ENCODE measurements at places on chromosomes 3 and 15.

DNA sequence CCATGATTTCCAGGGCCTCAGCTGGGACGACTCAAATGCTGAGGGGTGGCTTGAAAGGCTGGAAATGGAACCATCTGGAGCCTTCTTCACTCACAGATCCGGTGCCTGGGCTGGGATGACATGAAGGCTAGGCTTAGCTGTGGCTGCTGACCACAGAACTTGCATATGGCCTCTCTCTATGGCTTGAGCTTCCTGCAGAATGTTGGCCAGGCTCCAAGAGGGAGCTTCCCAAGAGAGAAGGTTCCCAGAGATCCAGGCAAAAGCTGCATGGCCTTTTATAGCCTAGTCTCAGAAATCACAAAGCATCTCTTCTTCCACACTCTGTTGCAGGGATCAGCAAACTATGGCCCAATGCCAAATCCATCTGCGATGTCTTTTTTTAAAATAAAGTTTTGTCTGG is 44.8 kb downstream of the GATM start:
- DNase-seq: peak; percentile 44

- DNase-seq: peak; percentile 8
Measured at GRCh38 chr3:21524133-21524532, 226.9 kb downstream of the ZNF385D start.

DNA sequence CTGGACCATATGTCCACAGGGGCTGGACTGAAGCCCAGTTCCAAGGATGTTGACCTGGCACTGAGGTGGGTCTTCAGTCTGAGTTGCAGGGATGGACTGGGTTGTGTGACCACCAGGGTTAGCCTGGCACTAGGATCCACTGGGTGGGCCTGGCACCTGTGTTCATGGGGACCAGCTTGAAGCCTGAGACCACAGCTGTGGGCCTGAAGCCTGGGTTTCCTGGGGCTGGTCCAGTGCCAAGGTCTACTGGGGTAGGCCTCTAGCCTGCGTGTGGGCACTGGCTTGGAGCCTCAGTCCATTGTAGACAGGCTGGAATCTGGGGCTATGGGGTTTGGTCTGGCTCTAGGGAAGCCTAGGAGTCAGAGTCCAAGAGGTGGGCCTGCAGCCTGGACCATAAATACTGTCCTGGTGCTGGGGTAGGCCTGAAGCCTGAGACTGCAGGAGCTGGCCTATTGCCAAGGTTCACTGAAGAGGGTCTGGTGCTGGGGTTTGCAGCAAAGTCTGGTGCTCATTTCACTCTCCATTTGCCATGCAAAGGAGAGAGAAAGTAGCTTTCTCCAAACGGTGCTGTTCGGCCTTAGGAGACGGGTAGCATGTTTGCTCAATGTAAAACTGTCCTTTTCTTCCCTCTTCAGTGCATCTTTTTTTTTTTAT is 51.2 kb upstream of the TBC1D5 start:
- no peak for DNase-seq

DNA sequence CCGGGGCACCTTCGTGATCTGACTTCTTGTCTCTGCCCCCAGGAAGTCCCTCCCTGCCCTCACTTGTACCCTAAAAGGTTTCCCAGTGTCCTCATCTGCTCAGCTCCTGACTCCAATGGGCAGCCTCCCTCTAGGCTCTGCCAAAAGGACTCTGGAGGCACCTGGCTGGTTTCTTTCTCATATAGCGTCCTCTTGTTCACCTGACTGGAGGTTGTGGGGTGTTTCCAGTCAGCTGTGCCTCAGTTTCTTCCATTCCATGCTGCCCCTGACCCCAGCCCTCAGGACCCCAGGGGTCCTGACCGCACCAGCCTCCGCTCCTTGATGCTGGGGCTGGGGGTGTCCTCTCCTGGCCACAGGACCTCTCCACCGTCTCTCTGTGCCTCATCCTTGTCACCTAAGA is 2.5 kb downstream of the PRR23E start:
- DNase-seq: no peak

DNA sequence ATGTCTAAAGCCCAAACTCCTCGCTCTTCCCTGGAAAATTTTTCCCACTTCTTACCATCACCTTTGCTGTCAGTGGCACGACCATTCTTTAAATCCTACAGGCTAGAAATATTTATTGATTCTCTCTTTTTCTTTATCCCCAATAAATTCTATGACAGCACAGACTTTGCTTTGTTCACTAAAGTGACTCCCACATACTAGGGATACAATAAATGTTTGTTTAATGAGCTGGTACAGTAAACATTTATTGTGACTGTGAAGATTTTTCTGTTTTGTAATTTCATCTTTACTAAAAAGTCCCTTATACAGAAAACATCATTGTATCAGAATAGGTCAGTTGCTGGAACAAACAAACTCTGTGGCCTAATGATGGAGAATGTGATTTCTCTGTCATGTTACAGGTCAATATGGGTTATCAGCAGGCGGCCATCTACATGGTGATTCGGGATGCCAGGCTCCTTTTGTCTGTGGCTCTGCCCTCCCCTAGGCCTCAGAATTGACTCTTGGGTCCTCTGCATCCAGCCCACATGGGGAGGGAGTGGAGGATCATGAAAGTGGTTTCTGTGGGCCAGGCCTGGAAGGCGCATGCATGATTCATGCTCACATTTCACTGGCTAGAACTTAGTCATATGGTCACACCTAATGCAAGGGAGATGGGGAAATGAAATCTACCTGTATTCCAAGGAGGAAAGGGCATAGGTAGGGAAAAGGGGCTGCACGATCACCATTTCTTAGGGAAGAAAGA is 22.7 kb upstream of the KNG1 start:
- no peak for DNase-seq

GRCh38 chr15:26807517-26808427 is 34.9 kb upstream of the GABRB3 start:
- peak; percentile 6 for DNase-seq

DNA sequence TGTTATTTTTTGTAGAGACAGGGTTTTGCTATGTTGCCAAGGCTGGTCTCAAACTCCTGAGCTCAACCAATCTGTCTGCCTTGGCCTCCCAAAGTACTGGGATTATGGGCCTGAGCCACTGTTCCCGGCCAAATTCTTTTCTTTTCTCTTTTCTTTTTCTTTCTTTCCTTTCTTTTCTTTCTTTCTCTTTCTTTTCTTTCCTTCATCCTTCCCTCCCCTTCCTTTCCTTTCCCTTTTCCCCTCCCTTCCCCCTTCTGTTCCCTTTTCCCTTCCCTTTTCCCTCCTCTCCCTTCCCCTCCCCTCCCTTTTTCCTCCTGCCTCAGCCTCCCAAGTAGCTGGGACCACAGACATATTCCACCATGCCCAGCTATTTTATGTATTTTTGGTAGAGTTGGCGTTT is 3.1 kb upstream of the ARF4 start:
- no peak for DNase-seq

GRCh38 chr3:181578743-181579142 is 133.0 kb upstream of the SOX2 start:
- no peak for DNase-seq

- DNase-seq: no peak
Measured at GRCh38 chr3:123446210-123446609, 2.7 kb downstream of the ADCY5 start.

GRCh38 chr15:58043192-58043903 is 22.2 kb downstream of the ALDH1A2 start:
- DNase-seq: peak; percentile 51

GRCh38 chr3:53731934-53732624 is 114.1 kb downstream of the CHDH start:
- DNase-seq: no peak

DNA sequence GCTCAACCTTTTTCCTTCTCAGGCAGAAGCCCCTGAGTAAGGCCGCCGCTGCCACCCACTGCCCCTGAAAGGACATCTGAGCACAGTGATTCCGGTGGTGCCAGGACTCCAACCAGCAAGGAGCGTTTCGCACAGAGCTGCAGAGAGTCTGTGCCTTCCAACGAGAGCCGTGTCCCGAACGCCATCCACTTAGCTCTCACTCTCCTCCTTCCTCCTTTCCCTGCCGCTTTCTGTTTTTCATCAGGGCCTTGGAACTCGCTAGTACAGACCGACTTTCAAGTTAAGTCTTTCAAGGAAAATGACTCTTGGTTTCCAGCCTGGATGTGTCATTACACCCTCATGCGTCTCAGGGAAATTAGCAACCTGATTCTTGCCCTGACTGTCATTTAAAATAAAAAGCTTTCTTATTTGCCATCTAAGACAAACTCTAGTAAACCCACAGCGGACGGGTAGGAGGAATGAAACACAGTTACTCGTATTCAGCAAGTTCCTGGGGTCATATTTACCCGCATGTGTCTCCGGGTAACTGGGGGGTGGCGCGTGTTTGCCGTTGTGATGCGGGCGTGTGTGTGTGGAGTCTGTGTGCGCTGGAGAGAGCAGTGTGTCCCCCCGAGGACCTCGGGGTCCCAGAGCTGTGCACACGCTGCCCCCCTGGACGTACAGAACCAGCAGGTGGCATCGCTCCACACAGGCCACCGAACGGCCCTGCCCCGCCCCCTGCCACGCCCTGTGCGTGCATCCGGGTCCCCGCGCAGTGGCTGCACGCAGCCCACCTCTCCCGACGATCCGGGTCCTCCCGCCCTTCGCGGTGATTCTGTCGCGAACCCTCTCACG is 30.4 kb upstream of the ALDH1A3 start:
- peak; percentile 84 for DNase-seq

- no peak for DNase-seq
Measured at GRCh38 chr15:36594556-36595090, 15.2 kb downstream of the CDIN1 start.

GRCh38 chr3:124876401-124876878 is 10.7 kb downstream of the ITGB5 start:
- DNase-seq: no peak

DNA sequence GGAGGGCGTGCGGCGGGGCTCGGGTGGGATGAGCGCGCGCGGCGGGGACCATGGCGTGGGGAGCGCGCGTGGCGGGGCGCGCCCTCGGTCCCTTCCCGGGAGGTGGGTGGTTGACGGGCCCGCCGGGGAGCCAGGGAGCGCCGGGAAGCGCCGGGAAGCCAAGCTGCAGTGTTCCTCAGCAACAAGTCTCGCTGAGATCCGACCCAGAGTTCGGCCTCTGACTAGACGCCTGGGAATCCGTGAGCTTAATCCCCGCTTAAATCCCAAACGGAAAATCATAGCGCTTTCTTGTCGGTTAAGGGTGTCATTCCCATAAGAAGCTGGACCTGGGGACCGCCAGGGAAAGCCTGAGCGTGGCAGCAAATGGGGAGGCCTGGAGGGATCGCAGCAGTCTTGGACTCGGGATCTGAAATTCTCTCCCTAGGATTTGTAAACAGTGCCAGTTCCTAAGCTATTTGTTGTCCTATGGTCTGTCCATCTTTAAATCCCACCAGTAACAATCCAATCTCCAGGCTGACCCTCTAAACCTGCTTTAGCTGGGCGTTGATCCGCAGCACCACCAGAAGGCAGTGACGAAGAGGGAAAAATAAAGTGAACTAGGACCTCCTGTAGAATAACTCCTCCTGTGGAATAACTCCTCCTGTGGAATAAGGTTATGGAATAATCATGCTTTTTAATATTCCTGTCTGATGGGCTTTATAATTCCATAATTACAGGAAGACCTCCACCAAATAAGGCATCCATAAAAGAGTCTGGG is 570 bp upstream of the NEDD4 start:
- DNase-seq: peak; percentile 87

GRCh38 chr3:46006238-46007032 is 10.8 kb upstream of the FYCO1 start:
- DNase-seq: no peak

GRCh38 chr3:119175872-119176756 is 2.7 kb downstream of the UPK1B start:
- no peak for DNase-seq

- no peak for DNase-seq
Measured at GRCh38 chr3:196737655-196738054, 2.0 kb upstream of the PAK2 start.

DNA sequence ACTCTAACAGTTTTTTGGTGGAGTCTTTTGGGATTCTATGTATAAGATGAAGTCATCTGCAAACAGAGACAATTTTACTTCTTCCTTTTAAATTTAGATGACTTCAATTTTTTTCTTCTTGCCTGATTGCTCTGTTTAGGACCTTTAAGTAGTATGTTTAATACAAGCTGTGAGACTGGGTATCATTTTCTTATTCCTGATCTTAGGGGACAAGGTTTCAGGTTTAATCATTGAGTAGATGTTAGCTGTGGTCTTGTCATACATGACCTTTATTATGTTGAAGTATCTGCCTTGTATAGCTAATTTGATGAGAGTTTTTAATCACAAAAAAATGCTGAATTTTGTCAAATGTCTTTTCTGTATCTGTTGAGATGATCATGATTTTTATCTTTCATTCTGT is 20.6 kb downstream of the GRM2 start:
- DNase-seq: no peak

DNA sequence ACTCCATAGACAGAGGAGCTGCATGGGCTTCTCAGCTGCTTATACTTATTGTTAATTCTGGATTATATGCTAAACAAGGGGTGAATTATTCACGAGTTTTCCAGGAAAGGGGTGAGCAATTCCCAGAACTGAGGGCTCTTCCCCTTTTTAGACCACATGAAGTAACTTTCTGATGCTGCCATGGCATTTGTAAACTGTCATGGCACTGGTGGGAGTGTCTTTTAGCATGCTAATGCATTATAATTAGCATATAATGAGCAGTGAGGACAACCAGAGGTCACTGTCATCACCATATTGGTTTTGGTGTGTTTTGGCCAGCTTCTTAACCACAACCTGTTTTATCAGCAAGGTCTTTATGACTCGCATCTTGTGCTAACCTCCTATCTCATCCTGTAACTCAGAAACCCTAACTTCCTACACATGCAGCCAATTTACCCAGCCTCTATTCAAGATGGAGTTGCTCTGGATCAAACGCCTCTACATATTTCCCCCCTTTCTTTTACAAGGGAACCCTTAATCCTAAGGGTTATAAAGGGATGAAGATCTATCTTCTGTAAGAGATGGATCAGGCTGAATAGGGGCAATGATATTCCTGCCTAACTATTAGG is 12.1 kb upstream of the DMXL2 start:
- no peak for DNase-seq

- DNase-seq: no peak
Measured at GRCh38 chr3:187719628-187720336, 17.4 kb upstream of the RTP2 start.

DNA sequence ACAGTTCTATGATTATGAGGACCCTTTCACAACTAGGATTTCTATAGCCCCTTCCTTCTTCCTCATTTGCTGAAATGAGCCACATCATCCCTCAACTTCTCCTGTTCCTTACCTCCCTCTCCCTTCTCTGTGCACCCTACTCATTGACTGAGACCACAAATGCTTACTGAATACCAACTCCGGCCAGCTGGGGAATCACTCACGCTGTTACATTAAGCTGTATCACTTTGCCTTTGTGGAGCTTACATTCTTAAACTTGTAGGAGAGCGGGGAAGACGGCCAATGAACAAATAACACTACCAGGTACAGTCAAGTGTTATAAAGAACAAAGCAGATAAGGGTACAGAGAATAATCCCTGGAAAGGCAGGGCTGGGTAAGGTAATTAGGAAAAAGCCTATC is 5.7 kb downstream of the SUCLG2 start:
- DNase-seq: no peak

DNA sequence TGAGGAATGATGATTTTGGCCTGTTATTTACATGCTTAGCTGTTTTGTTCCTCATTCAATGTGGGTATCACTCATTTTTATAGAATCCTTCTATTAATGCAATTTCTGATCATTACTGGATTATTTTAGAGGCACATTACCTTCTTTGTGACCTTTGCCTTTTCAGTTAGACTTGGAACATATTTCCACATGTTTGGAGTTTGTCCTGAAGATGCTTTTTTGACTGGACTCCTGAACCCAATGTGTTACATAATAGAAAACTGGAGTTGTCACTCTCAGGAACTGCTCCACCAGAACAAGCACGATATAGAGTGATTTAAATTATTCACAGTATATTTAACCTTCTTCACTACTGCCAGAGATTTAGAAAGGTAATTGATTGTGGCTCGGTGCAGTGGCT is 59.5 kb downstream of the TP63 start:
- no peak for DNase-seq

- no peak for DNase-seq
Measured at GRCh38 chr3:95254061-95254460, 1191.2 kb downstream of the NSUN3 start.

All from eye (tissue), 1 donor.